Thymus (tissue), 14 donors: ENCODE measurements at places on chromosomes 4 and X. TPM values are rescaled to one million over a fixed set of nuclear protein-coding genes. Genes with fewer than 3 reads are reported as not detected.

WDR17 gene
- total RNA-seq = 0.52 TPM

- DNase-seq = no peak
Observed at GRCh38 chr4:81723019-81723884, 251.5 kb upstream of the RASGEF1B start.

DNA sequence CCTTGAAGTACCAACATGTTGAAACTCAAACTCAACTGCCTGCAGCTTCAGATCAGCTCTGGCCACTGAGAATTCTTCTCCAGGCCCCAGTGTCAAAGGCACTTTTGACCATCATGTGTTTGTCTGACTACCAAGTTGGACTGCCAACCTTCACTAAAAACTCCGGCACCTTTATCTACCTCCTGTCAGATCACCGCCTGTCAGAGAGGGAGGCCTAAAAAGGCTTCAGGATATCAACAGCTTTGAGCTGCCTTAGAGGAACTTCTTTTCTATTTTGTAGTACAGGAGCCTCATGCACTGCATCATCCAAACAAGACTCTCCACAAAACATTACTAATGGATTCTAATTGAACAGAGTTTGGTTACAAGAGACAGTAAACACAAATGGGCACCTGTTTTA is 2.8 kb downstream of the ACSL1 start:
- DNase-seq = no peak

- DNase-seq = no peak
Observed at GRCh38 chr4:151455212-151455611, 46.2 kb downstream of the FHIP1A start.

GRCh38 chrX:3268829-3269228 is 77.6 kb downstream of the MXRA5 start:
- DNase-seq = no peak

DNA sequence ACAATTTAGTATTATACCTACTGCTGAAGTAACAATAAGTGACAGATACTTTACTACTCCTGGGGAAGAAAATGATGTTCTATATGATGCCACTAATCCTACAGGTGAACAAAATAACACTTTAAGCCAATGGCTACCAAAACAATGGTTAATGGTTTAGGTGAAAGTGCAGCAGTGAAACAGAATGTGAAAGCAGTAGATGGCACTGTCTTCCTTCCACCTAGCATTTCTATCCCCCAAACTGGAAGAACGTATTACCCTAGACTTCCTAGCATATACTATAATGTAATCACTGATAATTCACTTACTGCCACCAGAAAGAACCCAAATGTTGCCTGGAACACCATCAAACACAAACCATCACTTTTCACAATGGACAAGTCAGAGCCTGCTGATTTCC is 18.9 kb upstream of the CABS1 start:
- no peak for DNase-seq

SMIM31 gene
- not detected for total RNA-seq
